Midbrain (tissue), 1 donor: ENCODE measurements at places on chromosomes 6 and 20.
A peak's percentile ranks its signal among the peaks of the same experiment; 100 is the strongest.

GRCh38 chr20:46317685-46318177 is 9.4 kb upstream of the CDH22 start:
- no peak for DNase-seq

- no peak for DNase-seq
Measured at GRCh38 chr20:62571669-62572344, 70.5 kb upstream of the SLCO4A1 start.

GRCh38 chr20:16113736-16114135 is 459.5 kb downstream of the KIF16B start:
- DNase-seq: no peak

- no peak for DNase-seq
Measured at GRCh38 chr6:108546079-108547049, 14.4 kb upstream of the FOXO3 start.

DNA sequence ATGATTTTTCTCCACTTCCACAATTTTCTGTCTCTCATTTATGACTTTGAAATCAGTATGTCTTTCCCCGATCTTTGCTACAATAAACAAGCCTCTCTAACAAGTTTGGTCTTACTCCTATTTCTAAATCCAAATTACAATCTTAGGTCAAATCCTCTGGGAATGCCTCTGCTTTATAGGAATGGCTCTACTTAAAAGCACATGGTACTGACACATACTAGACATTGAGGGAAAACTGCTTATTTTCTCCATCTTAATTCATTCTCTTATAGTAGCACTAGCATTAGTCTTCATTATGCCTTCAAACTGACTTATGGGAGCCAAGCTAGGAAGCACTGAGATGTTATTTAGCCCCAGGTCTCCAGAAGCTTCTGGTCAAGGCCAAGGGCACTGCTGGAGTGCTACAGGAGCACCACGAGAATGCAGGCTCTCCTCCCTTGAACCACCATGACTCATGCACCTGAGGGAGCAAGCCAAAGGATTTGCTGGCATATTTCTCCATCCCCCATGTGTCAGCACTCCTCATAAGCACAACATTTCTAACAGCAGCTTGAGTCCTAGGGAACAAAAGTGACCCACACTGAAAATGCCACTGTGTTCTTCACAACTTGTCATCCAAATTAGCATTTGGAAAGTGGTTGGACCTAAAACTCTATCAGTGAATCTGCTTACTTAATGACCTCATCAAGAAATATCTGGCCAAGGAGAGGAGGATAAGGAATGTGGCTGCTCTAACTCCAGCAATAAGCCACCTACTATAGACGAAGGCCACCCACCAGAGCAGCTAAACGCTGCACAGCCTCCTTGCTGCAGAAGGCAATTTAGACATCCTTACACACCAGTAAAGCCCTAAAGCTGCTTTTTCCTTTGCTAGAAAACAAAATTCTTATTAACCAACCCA is 156.8 kb upstream of the KCNQ5 start:
- DNase-seq: no peak

DNA sequence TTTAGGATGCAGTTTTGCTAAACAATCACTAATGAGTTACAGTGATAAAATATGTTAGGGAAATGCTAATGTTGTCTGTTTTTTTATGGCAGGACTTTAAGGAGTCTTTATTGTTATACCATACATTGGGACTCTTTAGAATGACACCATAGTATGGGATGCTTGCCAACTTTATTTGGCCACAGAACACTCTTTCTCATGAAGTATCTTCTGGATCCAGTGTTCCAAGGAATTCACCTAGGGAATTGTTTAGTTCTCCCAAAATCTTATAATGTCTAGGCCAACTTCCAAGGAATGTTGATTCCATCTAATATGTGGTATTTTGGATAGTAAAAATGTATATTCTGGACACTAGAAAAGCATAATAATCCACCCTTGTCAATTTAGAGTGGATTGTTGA is 3.3 kb downstream of the RIN2 start:
- DNase-seq: no peak

DNA sequence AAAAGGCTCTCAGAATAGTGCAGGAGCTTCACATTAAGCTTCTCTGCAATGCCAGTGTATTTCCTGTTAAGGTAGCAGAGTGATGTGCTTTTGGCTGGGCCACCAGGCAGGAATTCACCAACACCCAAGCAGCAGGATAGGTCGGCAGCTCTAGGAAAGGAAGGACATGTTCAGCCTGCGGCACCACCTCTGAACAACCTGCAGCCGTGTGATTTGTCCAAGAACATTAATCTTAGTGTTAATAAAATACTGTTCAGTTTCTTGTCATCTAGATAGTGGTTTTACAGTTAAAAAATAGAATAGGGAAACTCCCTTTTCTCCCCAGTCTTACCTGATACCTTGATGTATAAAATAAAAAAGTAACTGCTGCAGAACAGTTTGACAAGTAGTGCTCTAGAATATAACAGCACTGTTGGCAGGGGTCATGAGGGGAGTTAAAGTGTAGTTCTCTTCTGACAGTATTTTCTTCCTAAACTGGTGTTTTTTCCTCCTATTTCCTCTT is 18.8 kb downstream of the ZNF292 start:
- no peak for DNase-seq

DNA sequence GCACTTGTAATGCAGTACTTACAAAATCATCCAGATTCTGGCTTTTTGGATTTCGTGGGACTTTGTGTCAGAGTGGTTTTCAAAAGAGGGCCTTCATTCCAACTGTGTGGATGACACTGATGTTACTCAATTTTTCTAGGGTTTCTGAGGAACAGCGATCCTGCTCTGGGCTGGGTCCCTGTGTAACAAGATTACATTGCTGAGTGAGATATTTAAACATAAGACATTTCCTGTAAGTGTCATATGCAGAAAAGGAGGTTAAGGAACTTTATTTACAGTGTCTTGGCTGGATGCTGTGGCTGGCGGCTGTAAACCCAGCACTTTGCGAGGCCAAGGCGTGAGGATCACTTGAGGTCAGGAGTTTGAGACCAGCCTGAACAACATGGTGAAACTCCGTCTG is 6.7 kb downstream of the ZFAND3 start:
- DNase-seq: no peak

- DNase-seq: no peak
Measured at GRCh38 chr20:33282991-33283555, at the start of gene BPIFB1. Gene BPIFB1 (plus strand): TSS chr20:33283214. CDS start chr20:33286074, 2,860 bp downstream.

DNA sequence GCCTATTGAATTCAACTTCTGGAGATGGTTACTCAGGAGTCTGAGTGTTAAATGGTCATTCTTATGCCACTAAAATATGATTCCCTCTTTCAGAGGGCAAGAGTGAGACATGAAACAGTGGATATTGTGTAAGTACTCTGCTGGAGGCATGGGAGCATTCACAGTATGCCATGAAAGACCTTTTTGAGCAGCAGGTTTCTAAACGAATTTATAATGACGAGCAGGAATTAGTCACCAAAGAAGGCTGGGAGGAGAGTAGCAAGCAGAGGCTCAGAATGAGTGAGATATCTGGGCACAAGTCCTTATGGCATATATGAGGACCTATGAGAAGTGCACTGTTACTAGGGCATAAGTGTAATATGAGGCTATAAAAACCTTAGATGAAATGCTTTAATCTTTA is 10.9 kb upstream of the MYB start:
- no peak for DNase-seq

- DNase-seq: no peak
Measured at GRCh38 chr6:51398793-51399192, 580.1 kb downstream of the TFAP2B start.

DNA sequence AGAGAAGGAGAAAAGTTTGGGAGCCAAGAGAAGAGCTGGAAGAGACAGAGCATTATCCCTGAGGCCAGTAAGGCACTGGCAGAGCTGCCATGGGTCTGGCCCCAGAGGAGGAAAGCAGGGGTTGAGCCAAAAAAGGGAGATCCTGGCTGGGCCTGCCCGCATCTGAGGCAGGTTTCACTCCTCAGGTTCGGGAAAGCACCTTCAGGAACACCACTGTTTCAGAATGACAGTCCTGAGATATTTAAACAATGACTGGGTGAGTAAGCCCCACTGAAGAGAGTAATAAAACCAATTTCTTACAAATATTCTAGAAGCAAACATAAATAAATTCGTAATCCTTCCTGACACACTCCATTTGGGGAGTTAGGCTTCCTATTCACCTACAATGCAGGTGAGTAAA is 152.2 kb downstream of the BACH2 start:
- no peak for DNase-seq

GRCh38 chr6:155311086-155311485 is 3.2 kb downstream of the TFB1M start:
- no peak for DNase-seq

DNA sequence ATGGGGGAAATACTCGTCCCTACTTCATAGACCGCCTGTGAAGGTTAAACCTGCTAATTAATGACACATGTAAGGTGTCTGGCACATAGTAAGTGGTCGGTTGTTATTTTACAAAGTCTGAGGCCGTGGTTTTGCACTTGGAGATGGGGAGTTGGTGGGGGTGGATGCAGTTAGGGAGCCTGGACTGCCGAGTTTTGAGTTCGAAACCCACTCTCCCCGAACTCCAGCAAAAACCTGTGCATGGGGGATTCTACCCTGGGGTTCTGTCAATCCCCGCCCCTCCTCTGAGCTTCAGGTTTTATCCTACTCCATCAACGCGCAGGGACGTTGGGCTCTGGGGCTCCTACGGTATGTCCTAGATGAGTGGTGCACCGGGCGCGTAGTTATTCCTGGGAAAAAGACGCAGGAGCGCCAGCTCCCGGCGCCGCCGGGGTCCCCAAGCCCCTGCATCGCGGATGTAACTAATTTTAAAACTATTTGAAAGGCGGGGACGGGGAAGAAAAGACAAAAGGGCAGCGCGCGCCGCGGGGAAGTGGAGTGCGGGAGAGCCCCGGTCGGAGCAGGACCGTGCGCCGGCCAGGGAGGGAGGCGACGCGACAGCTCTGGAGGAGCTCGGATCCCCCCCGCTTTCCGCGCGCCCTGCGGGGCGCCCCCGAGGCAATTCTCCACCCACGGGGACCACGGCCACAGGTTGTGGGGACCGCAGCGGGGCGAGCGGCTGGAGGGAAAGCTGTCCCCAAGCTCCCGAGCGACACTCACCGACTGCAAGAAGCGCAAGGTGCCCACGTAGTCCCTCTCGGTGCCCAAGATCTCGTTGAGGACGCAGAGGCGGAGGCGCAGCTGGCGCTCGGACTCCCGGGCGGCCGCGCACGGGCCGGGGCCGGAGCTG is 672 bp downstream of the PREX1 start:
- DNase-seq: peak; percentile 31

DNA sequence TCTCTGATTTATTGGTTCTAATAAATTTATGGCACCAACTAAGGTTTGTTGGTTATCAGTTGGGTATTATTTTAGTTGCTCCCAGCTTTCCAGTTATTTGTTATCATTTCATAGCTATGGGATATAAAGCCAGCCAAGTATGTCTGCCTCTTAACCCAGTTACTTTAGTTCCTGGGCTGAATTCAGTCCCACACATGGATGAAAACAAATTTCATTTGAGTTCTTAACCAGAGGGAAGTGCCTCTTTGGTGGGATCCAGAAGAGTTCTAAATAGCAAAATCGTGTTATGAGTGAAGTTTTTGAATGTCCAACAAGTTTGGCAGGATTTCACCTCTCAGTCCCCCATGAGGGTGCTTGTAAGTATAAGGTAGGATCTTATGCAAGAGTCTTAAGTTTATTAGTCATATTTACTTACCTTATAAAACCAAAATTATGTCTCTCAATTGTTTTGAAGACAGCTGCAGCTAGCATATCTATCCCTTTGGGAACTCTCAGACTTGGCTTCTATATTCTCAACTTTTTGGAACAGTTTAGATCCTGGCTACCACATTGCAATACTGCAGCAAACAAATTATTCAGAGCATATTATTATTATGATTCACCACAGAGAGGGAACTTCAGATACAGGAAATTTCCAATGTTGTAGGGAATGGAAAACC is 683.6 kb downstream of the BCKDHB start:
- no peak for DNase-seq

GRCh38 chr6:33927616-33928015 is 123.8 kb upstream of the MLN start:
- no peak for DNase-seq

GRCh38 chr6:37622646-37623071 is 75.0 kb downstream of the MDGA1 start:
- no peak for DNase-seq

DNA sequence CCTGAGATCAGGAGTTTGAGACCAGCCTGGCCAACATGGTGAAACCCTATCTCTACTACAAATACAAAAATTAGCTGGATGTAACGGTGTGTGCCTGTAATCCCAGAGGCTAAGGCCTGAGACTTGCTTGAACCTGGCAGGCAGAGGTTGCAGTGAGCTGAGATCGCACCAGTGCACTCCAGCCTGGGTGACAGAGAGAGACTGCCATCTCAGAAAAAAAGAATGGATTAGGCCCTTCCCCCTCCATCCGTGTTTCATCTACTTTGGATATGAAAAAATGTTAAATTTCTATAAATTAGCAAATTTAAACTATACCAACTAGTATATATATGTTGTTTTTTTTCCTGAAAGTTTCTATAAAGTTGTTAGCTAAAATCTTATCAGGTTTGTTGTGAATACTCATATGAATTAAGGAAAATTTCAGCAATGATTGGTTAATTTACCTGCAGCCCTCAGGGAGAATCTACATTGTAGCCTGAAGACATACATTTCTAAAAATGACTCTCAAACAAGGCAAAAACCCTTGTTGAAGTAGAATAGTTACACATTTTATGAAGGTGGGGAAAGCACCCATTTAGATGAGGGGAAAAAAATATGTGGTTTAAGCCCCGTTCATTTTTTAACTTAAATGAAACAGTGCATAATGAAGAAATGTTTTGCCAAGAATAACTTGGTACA is 120.9 kb downstream of the TIAM2 start:
- DNase-seq: no peak

DNA sequence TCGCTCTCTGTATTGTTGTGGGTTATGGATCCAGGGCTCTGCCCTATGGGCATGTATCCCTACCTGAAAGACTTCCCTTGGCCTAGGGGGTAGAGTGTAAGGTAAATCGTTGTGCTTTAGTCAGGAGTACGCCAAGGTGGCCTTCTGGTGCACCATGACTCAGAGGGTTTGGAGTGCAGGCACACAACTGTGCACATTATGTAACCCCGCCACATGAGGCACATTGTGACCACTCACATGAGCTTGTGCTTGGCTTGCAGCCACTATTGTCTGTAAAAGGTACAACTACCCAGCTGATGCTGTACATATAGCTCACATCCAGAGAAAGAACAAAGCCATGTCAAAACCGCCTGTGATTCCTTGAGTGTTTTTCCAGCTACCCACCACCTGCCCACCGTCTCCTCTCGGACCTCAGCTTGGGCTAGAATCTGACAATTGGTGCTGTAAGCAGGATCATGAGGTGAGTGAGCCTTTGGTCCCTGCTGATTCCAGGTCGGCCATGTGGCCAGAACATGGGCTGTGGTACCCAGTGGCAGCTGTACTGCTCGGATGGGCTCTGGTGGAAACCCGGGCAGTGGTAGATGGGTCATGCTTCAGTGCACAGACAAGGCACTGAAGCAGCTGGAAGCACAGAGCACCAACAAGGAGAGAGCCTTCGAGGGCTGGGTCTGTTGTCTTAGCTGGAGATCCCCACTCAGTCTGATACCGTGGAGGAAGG is 33.8 kb downstream of the HDDC2 start:
- DNase-seq: no peak

- DNase-seq: no peak
Measured at GRCh38 chr6:142605922-142606485, 304.2 kb downstream of the ADGRG6 start.
